ENCODE measurements at places on chromosomes 13 and 19.

- peak; percentile 89 for DNase-seq
Measured at GRCh38 chr13:91348906-91349435, 1.5 kb downstream of the MIR17HG start.

DNA sequence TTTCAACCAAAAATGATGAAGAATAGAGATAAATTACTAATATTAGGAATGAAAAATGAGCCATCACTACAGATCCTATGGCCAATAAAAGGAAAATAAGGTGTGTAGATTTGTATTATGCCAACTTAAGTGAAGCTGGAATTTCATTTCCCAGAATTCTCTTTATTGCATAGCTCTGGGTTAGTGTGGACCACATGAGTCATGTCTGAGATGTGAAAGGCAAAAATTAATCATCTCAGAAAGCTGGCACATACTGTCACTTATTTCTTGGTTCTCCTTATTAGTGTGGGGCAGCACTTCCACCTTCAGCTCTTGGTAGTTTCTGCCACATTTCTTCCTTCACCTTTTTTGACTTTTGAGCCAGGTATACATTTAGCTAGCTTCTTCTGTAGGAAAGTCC is 82.6 kb downstream of the KATNAL1 start:
- no peak for DNase-seq

- no peak for DNase-seq
Measured at GRCh38 chr19:10424011-10424637, 3.8 kb downstream of the PDE4A start.

GRCh38 chr13:48188131-48188530 is 44.9 kb upstream of the ITM2B start:
- DNase-seq: no peak

GRCh38 chr19:38385804-38386257 is 2.0 kb downstream of the GGN start:
- DNase-seq: no peak

DNA sequence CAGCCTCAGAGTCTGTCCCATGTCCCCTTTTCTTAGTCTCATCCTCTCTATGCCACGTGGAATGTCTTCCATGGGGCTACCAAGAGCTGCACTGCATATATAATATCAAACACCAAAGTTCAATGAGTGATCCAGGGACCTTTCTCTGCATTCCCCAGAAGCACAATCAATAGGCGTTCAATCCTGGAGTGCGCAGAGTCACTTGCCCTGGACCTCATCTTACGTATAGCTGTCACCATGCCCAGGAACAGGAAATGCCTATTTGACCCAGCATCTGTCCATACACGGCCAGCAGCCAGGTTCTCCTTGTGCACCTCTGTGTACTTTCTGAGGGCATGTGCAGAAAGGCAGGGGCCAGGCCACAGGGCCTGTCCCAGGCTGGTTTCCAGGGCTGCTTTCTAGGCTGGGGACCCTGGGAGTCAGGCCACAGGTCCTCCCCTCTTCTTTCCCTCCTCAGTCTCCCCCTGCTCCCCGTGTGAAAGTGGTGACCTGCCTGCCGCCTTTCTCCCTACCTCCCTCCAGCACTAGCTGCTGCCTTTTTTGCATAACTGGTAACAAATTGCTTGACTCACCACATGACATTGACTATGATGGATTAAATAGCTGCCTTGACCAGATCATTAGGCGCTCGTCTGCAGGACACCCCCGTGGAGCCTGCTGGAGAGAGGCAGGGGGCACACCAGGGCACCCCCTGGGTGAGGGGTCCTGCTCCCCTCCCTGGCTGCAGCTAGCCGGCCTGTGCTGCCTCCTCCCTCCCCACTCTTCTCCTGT is 222.0 kb downstream of the ZNF536 start:
- DNase-seq: no peak

GRCh38 chr13:99759163-99759552 is 212.4 kb downstream of the ZIC5 start:
- no peak for DNase-seq

GRCh38 chr13:49980266-49980665 is 16.6 kb upstream of the TRIM13 start:
- no peak for DNase-seq

DNA sequence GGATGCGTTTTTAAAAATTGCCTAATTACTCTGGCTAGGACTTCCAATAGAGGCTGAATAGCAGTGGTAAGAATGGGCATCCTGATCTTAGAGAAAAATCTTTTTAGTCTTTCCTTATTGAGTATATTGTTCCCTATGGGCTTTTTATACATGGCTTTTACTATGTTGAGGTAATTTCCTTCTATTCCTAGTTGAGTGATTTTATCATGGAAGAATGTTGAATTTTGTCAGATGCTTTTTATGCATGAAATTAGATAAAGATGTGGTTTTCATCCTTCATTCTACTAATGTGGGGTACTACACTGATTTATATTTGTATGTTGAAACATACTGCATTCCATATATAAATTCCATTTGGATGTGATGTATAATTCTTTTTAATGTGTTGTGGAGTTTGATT is 2673.8 kb downstream of the PCDH9 start:
- no peak for DNase-seq

GRCh38 chr13:21010621-21011020 is 50.8 kb downstream of the LATS2 start:
- no peak for DNase-seq

- DNase-seq: no peak
Measured at GRCh38 chr13:112056284-112056727, 10.6 kb upstream of the SOX1 start.

DNA sequence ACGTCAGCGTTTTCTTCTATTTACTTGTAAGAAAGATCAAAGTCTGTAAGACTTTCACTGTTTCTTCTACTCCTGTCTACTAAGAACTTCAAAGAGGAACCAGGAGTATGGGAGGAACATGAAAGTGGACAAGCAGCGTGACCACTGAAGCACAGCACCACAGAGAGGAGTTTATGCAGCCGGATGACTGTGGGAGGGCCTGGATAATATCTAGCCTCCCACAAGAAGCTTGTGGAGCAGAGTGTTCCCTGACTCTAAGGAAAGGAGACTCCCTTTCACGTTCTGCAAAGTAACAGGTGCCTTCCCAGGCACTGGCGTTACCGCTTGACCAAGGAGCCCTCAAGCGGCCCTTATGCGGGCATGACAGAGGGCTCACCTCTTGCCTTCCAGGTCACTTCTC is 83.6 kb upstream of the PDCD5 start:
- DNase-seq: no peak

DNA sequence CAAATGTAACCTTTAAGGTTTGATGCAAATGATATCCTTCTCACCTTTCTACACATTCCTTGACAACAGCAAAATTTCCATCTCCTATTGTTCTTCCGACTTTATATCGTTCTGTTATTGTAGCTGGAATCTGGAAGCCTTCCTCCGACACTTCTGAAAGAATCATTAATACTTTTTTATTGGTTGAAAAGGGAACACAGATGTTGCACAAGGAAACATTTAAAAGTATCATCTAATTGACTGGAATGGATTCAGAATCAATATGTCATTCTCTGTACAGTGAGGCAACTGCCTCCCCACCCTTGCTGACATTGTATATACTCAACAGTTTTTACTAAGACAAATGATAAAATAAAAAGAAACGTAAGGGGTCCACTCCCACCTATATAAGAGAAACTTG is 295.2 kb downstream of the DCLK1 start:
- DNase-seq: no peak

GRCh38 chr13:108365255-108365654 is 95.7 kb downstream of the TNFSF13B start:
- DNase-seq: no peak

GRCh38 chr13:37364956-37365355 is 233.6 kb downstream of the POSTN start:
- DNase-seq: no peak

GRCh38 chr19:29812080-29812880 is 489 bp downstream of the CCNE1 start:
- DNase-seq: no peak

DNA sequence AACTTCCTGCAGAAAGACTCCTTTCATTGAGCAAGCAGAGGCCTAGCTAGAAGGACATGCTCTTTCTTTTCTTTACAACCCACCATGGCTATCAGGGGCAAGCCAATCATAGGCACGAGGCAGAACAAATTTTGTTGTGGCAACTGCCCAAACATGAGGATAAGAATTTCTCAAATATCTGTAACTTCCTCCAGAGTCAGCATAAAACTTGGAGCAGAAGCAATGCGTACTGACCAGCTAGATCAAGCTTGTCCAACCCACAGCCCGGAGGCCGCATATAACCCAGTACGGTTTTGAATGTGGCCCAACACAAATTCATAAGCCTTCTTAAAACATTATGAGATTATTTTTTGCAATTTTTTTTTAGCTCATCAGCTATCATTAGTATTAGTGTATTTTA is 87.0 kb upstream of the SOX21 start:
- no peak for DNase-seq

- no peak for DNase-seq
Measured at GRCh38 chr13:75222031-75222430, 259.9 kb downstream of the TBC1D4 start.

GRCh38 chr13:96314974-96315373 is 225.1 kb downstream of the HS6ST3 start:
- DNase-seq: no peak

DNA sequence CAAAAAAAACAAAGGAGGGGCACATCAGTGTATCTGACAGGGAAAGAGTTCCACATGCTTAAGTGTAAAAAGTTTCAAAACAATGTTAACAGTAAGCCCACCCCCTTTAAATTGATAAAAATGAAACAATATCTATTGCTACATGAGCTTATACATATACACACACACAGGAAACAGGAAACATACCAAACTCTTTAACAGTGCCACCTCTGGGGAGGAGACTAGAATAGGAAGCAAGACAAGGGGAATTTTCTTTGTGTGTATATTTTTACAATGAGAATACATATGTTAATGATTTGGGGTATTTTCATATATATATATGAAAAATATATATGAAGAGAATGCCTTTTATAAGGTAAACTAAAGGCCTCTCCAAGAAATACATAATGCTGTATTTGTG is 44.7 kb downstream of the TPT1 start:
- no peak for DNase-seq

GRCh38 chr13:78334059-78334458 is 269.3 kb downstream of the POU4F1 start:
- no peak for DNase-seq

GRCh38 chr13:79637133-79637763 is 156.3 kb downstream of the NDFIP2 start:
- DNase-seq: no peak

DNA sequence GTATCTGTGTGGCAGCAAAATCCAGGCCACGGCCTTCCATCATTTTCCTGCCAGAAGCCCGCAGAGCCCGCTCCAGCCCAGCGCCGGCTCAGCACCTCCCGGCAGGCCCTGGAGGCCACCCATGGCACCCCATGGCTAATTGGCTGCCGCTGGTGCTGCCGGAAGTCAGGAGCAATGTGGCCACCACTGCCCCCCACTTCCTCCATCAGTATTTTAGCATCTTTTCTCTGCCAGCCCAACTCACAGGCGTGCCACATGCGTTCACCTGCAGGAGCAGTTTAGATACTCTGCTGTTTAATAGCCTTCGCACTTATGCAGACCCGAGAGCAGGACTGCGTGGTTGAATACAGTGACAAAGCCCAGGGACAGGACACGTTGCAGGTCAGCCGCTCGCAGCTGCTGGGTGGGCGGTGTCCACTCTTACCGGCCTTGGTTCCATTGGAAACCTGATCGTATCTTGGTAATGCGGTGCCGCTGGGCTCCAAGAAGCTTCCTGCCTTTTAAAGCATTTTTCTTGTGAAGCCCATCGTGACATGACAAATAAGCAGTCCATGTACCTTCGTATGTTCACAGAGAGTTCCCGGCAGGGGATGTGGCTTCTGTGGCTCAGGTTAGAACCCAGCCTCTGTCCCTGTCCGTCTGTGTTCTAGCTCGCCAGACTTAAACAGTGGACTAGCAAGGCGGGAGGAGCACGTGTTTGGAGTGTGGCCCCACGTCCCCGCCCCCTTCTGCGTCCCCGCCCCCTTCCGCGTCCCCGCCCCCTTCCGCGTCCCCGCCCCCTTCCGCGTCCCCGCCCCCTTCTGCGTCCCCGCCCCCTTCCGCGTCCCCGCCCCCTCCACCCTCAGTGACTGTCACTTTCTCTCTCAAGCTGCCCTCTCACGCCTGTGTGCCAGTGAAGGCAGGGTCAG is 162.0 kb upstream of the SOX1 start:
- no peak for DNase-seq

- DNase-seq: no peak
Measured at GRCh38 chr13:99087954-99088491, 110.2 kb upstream of the DOCK9 start.

DNA sequence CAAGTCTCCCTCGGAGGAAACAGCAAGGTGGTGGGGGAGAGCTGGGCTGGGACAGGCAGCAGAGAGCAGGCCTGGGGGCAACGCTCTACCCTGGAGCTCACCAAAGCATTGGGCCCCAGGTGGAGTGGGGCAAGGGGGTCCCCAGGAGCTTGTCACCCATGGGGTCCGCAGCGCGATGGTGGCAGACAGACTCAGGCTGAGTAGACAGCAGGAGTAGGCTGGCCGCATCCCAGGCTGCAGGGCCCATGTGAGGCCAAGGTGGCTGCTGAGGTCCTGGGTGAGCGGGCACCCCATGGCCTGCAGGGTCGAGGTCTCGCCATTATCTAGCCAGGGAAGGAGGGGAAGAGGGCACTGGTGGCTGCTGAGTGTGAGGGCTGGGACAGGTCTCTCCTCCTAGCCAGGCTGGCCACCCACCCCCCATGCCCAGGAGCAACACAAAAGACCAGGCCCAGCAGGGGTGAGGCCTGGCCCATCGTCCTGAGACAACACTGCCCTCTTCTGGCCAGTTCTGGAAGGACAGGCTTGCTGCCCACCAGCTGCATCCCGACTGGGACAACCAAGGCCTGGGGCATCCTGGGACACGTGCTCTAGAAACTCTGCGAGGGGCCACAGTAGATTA is 33.1 kb downstream of the CEBPG start:
- no peak for DNase-seq

DNA sequence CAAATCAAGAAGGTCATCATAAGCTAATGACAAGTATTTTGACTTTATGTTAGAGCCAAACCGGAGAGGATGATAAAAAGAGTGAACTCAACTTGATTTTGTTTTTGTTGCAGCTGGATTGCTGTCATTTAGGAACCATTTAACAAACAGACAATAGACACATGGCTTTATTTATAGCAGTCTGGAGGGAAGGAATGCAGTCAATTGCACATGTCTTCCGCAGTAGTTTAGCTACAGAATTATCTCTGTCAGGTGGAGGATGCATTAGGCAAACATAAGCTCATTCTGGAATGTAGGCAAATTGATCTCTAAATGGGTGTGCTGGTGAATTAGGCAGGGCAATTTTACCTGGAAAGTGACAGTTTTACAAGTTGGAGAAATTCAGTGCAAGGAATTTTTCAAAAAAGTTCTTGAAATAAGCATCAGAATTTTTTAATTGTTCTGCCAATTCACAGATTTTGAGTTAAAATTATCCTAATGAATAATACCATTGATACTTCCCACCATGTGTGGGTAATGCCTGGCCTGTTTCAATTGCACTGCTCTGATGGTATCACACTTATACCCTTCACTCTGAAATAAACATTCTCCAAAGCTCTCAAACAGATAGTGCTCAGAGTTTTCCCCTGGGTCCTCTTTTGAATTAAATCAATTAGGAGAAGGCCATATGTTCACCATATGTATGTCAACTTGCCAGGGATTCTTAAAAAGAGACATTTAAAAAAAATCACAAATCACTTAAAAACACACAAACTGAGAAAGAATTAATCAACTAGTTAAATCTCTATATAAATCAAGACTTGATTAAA is 318.3 kb downstream of the NDFIP2 start:
- no peak for DNase-seq

GRCh38 chr13:45196622-45197021 is 4.2 kb downstream of the KCTD4 start:
- DNase-seq: no peak

- no peak for DNase-seq
Measured at GRCh38 chr13:36454987-36455386, 22.7 kb downstream of the CCNA1 start.

Measured in substantia nigra (tissue), 51 donors.